ENCODE measurements at places on chromosomes 7 and 10.

GRCh38 chr7:140360697-140361229, 37.6 kb downstream of the SLC37A3 start:
- DNase-seq = no peak

- no peak for DNase-seq
Measured at GRCh38 chr7:155001756-155002410, 1.0 kb downstream of the PAXIP1 start.

- DNase-seq = no peak
Measured at GRCh38 chr10:130713135-130713534, 576.9 kb downstream of the GLRX3 start.

DNA sequence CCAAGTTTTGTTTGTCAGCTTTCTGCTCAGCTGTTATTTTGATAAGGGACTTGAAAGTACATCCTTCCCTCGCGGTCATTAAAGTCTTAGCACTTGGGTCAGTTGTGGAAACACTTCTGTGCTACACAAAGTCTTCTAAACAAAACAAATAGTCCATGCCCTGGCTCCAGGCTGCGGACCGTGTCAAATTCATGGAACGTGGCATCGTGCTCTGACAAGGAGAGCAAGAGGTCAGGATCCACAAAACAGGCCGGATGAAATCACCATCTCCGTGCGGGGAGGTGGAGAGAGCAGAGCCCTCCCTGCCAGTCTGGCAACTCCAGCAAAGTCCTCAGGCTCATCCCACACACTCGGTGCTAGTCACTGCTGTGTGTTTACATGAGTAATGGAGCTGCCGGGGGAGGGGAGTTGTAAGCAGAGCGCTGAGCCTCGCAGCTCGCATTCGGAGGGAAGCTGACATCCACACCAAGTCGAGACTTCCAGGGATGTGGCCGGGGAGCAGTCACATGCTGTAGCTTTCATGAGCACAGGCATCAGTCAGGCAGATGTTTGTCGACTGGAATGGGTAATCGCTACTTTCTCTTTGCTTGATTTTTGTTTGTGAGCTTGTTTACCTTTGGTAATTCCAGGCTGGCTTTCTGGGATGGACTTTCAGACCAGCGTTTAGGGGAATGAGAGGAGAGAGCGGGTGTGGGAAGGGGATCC, 147.6 kb downstream of the ARID5B start:
- no peak for DNase-seq

DNA sequence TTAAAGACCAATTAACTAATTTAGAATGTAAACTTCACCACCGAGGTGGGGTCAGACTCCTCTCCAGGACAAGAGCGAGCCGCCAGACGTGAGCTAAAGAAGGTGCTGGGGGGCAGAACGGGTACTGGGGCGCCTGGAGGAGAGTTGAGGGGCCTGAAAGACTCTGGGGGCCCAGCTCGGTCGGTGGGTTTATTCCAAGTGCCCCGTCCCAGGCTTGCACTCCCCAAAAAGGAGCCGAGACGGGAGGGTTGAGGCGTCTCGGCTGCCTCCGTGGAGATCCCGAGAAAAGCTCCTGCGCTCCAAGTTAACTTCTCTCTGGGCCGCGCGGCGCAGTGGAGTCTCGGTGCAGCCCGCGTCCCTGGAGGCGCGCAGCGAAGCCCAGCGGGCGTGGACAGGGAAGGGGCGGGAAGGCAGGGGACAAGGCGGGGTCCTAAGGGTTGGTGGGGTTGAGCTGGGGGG, 553.3 kb downstream of the TFEC start:
- no peak for DNase-seq

GRCh38 chr7:74380720-74381119, 73.0 kb upstream of the GTF2IRD1 start:
- no peak for DNase-seq

GRCh38 chr10:33164060-33164709, 170.3 kb downstream of the NRP1 start:
- DNase-seq = peak; percentile 53

GRCh38 chr10:95605163-95605562, 44.0 kb upstream of the SORBS1 start:
- no peak for DNase-seq

- DNase-seq = no peak
Measured at GRCh38 chr10:103575416-103576075, 82.0 kb downstream of the NEURL1 start.

DNA sequence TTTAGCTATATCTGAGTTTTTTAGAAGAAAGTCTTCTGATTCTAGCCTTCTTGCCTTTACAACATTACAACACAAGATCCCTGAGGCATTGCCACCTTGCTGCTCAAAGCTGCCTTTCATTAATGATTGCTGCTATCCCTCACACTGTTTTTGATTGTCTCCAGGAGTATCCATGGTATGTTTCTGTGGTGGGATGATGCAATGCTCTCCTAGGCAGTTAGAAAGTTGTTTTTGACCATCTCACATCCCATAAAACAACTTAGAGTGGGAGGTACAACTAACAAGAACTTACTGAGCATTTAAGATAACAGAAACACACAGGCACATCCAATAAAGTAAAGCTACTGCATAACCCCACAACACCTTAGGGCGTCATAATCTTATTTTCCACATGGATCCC, 1156.0 kb upstream of the LRRTM3 start:
- no peak for DNase-seq
